ENCODE measurements at places on chromosomes 11 and 22.

GRCh38 chr11:24122291-24122690 lies 374.6 kb upstream of the LUZP2 start:
- DNase-seq = no peak

GRCh38 chr22:37243402-37244113 lies 511 bp downstream of the RAC2 start:
- DNase-seq = no peak

GRCh38 chr22:37166675-37167066 lies 17.0 kb upstream of the IL2RB start:
- peak; percentile 66 for DNase-seq

GRCh38 chr22:47573141-47573540 lies 810.7 kb downstream of the TBC1D22A start:
- no peak for DNase-seq

GRCh38 chr22:23102776-23103175 lies 32.5 kb downstream of the GNAZ start:
- no peak for DNase-seq

- no peak for DNase-seq
Measured at GRCh38 chr22:36590441-36591056, 61.6 kb upstream of the EIF3D start.

DNA sequence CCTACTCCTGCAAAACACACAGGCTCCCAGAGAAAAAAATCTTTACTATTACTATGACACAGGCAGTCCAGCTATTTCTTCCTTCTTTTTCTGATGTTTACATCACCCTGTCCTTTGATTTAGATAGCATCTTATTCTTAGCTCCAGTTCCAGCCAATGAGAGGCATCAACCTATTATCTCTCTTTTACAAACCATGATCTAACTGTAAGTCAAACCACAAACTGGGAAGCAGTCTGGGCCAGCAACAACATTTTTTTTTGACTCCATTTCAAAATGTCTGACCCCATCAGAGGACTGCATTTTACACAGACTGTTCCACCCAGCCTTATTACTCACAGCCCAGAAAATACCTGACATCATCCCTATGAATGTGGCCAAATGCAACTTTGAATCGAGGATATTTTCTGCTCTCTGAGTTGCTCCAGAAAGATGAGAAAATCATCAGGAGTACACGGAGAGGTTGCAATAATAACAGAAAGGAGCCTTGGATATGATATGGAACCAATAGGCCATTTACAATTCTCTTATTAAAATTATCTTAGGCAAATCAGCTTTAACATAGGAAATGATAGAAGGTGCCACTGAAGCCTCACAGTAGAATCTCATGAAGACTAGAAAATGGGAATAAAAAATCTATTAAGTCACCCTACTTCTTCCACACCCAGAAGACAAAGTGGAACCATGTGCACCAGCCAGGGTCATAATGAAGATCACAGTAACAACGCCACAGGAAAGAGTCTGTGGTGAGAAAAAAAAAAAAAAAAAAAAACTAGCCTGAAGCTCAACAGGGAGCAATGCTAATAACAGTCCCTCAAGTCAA lies 21.2 kb downstream of the TBRG1 start:
- peak; percentile 14 for DNase-seq

DNA sequence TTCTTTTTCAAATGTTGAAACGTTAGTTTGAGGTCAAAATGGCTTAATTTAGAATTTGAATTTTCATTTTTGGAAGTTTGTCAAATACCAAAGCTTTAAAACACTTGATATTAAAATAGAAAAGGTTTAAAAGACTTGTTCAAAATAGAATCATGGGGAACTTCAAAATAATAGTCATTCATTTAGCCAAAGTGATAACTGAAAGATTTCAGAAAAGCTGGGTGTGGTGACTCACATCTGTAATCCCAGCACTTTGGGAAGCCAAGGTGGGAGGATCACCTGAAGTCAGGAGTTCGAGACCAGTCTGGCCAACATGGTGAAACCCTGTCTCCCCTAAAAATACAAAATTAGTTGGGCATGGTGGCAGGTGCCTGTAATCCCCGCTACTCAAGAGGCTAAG lies 10.9 kb downstream of the GSTP1 start:
- DNase-seq = no peak

GRCh38 chr11:23181022-23181807 lies 320.9 kb upstream of the CCDC179 start:
- no peak for DNase-seq

DNA sequence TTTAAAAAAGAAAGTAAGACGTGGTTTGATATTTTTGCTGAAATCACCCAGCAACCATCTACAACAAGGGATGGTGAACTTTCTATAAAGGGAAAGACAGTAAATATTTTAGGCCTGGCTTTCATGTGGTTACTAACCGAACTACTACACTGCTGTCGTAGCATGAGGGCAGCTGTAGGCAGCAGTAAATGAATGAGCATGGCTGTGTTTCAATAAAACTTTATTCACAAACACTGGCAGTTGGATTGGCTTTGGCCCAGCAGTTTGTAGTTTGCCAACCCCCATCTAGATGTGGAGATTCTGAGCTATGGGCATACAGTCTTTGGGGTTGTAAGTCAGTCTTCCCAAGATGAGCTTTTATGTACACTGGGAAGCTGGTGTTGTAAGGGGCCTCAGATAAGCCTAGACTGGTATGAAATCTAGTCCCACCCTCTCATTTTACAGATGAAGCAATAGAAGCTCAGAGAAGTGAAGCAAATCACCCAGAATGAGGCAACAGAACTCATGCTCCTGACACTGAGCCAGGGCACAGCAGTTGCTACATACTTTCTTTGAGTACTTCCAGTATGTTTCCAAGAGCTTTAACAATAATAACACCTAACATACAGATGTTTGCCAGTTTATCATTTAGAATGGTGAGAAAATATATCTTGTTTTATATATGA lies 204.4 kb downstream of the ADAMTS15 start:
- DNase-seq = no peak

DNA sequence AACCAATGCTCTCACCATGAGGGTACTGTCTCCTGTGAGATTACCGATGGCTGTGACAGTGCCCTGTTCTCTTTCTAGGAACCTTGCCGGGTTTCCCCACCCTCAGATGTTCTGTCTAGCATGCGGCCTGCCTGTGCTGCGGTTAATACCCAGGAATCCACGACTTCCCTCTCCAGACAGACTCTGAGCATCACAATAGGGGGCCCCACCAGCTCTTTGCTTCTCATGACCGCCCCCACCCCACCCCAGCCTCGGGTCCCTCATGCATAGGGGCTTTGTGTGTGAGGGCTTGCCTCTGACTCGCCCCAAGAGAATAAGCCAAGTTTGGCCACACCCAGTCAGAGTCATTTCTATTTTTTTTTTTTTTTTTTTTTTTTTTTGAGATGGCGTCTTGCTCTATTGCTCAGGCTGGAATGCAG lies 10.3 kb downstream of the PARVG start:
- no peak for DNase-seq

DNA sequence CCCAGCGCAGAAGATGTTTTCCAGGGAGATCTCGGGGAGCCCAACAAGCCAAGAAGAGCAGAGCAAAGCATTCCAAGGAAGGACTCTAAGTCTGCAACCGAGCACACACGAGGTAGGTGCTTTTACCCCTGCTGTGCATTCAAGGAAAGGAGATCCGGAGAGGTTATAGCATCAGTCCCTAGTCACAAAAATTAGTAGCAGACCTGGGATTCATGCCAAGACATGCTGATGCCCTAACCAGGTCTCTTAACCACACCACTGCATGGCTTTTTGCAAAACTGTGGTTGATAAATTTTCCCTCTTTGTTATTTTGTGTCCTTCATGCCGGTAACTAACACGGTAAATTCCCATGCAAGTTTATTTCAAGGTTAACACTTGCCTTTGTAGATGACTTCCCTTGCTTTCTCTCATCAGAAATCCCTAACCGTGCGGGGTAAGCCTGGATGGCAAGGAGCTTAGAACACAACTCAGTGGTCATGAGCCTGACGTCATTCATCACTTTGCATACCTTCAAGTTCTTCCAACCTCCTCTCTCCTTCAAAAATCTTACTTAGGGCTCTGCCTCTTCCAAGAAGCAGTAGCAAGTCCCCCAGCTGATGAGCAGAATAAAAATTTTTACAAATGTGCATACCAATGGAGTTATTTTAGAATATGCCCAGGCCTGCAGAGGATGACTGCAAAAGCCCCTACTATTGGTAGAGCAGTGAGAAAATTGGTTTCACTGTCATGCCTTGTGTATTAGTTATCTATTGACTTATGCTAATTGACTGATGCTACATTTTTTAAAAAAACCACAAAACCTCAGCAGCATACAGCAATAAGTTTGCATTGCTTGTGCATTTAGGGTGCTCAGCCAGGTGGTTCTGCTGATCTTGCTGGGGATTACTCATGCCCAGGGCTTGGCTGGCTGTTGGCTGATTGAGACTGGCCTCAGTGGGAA lies 465.1 kb downstream of the MN1 start:
- no peak for DNase-seq

- DNase-seq = no peak
Measured at GRCh38 chr11:119709638-119710346, 19.2 kb downstream of the NECTIN1 start.

- DNase-seq = no peak
Measured at GRCh38 chr11:68330700-68331337, 18.4 kb downstream of the LRP5 start.

GRCh38 chr22:45879552-45879949 lies 97.4 kb downstream of the WNT7B start:
- DNase-seq = no peak

DNA sequence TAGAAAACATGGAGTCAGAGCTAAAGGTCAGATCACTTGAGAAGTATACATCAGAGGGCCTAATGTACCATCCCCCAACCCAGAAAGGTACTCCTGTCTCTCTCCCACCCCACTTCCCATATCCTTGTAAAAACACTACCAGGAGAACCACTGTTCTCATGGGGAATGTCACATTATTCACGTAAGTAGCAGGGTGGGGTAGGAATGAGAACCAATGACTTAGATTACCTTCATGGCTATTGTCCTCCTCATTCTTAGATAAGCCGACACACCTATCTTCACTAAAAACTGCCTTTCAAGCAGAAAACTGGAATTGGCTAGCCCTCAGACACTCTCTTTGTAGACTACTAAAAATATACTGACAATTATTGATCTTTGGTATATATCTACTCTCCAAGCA lies 63.6 kb downstream of the CEP57 start:
- DNase-seq = no peak

DNA sequence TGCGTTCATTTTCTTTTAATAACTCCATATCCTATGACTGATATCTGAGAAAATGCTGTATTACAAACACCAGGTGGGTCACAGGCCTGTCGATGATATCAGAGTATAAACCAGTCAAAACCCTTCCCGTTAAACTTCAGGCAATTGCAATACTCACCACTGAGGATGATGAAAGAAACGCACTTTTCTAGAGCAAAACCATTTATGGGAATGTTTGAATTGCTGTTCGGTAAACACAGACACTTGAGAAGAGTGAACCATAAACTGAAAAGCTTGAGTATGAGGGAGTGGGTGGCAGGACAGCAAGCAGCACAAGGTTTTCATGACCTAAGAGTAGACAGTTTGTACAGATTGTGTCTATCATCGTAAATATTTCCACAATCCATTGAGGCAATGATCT lies 139.8 kb upstream of the CEP126 start:
- DNase-seq = no peak

- no peak for DNase-seq
Measured at GRCh38 chr22:31244046-31244942, 32.2 kb downstream of the LIMK2 start.

- DNase-seq = no peak
Measured at GRCh38 chr11:2590131-2590964, 109.4 kb downstream of the KCNQ1OT1 start.

GRCh38 chr11:131822506-131822905 lies 452.1 kb downstream of the NTM start:
- no peak for DNase-seq
